ENCODE measurements at places on chromosomes 5 and 9. TPM values are rescaled to one million over a fixed set of nuclear protein-coding genes. Genes with fewer than 3 reads are reported as not detected.

Gene SOX30
- total RNA-seq, result not detected

Gene OR1L8
- total RNA-seq, result not detected

- no peak overlapping the region for H3K4me3 ChIP-seq
- no peaks in the 10 kb centered on the region for H3K27me3 ChIP-seq
Measured at GRCh38 chr5:9361835-9362234, 184.0 kb downstream of the SEMA5A start.

- no peak for DNase-seq
- H3K36me3 ChIP-seq, result no peaks in the 10 kb centered on the region
- no peaks in the 10 kb centered on the region for H3K4me1 ChIP-seq
- no peak overlapping the region for H3K4me3 ChIP-seq
- no peak overlapping the region for H3K27ac ChIP-seq
Measured at GRCh38 chr9:75616841-75617566, 273.5 kb upstream of the PCSK5 start.

GRCh38 chr9:72486594-72486955 is 34.8 kb upstream of the TMC1 start:
- DNase-seq, result no peak
- no peaks in the 10 kb centered on the region for H3K36me3 ChIP-seq
- no peak overlapping the region for H3K27ac ChIP-seq
- H3K4me1 ChIP-seq, result no peaks in the 10 kb centered on the region

Gene LHX6
- total RNA-seq, result 1.7 TPM

DNA sequence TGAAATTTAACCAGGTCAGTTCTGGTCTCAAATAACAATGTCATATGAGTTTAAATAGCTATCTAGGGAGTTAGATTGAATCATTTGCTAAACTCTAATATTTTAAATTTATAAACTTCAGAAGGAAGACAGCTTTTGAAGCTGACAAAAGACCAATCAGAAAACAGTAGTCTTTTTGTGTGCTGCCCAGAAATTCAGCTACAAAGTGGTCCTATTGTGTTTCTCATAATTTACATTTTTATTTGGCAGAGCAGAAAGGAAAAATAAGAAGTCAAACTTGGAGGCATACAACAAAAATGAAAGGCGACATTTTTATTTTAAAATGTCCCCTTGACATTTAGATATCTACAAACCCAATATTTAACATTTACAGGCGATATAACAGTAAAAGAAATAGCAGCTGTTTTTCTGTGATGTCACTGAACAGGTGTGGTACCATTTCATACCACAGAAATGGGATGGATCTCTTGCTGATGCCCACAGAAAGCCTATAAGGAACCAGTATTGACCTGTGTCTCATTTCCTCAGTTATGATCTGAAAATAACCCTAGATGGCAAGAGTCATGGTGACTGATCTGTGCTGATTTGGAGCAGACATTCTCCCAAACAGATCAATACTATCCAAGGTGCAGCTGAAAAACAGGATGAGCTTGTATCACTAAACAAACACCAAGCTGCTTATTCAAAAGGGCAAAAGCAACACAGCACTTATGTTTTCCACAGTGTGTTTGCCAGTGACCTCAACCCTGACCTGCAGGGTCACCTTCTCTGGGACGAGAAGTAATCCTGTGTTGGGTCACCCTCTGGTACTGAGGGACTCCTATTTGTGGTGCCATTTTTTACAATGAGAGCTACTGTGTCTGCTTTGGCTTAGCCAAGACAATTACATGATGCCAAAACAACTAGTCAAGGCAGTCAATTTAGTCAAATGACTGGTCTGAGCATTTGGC is 3.6 kb upstream of the FST start:
- H3K36me3 ChIP-seq, result no peaks in the 10 kb centered on the region
- H3K4me3 ChIP-seq, result no peak overlapping the region
- no peak for DNase-seq
- H3K27me3 ChIP-seq, result no peaks in the 10 kb centered on the region
- no peak overlapping the region for H3K27ac ChIP-seq

DNA sequence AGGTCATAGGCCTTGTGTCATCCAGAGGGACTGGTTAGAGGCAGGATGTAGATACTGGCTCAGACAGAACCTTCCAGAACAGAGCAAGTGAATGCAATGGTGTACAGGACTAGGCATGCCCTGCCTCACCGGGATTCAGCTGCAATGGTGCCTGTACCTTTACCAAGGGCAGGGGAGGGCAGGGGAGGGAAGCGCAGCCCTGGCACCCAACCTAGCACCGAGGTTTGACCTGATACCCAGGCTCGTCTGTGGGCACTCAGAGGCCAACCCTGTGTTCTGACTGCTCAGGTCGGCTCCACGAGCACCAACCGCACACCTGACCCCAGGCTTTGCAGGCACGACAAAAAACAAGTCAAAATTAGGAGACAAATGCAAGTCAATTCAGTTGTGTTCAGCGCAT is 47.3 kb upstream of the GFPT2 start:
- H3K27ac ChIP-seq, result no peak overlapping the region

Gene DOLK
- total RNA-seq, result 6.4 TPM

DNA sequence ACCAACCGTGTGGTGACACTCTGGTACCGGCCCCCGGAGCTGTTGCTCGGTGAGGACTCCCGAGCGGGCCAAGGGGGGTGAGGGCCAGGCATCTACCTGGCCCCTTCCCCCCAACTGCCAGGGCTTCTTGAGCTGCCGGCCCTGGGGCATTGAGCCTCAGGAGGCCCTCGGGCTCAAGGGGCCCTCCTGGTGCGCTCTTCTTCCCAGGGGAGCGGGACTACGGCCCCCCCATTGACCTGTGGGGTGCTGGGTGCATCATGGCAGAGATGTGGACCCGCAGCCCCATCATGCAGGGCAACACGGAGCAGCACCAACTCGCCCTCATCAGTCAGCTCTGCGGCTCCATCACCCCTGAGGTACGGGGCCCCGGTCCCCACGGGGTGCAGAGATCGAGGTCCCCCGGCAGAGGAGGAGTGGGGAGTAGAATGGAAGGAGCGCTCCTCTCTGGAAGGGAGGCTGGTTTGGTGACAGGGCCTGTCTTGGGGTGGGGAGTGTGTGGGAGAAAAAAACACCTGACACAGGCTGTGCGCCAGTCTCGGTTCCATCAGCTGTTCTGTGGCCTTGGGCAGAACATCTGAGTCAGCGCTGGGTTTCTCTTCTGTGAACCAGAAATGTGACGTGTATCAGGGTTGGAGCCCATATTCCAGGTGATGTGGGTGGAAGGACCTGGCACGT is 2.6 kb downstream of the CDK9 start:
- peaks cover 56% of the 10 kb centered on the region for H3K36me3 ChIP-seq
- DNase-seq, result no peak
- H3K4me3 ChIP-seq, result no peak overlapping the region
- peaks cover 22% of the 10 kb centered on the region for H3K4me1 ChIP-seq
- no peaks in the 10 kb centered on the region for H3K27me3 ChIP-seq

Gene DBH
- not detected for total RNA-seq

DNA sequence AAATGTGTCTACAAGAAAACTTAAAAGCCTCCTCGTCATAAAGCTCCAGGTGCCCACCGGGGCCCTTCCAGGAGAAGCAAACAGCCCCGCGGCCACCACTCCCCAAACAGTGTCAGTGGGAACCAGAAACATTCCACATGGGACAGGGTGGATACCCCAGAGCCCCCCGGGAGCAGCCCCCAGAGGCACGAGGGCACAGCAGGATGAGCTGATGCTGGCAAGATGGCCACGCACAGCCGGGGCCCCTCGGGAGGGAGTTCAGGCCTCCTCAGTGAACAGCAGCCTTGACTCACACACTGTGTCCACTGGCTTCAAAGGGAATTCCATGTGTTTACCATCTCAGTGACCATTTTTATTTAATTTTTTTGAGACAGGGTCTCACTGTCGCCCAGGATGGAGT is 10.5 kb downstream of the EXD3 start:
- no peak overlapping the region for H3K4me3 ChIP-seq
- H3K4me1 ChIP-seq, result peaks cover 50% of the 10 kb centered on the region
- H3K27me3 ChIP-seq, result peaks cover 8% of the 10 kb centered on the region

Gene TEX48
- total RNA-seq, result not detected

DNA sequence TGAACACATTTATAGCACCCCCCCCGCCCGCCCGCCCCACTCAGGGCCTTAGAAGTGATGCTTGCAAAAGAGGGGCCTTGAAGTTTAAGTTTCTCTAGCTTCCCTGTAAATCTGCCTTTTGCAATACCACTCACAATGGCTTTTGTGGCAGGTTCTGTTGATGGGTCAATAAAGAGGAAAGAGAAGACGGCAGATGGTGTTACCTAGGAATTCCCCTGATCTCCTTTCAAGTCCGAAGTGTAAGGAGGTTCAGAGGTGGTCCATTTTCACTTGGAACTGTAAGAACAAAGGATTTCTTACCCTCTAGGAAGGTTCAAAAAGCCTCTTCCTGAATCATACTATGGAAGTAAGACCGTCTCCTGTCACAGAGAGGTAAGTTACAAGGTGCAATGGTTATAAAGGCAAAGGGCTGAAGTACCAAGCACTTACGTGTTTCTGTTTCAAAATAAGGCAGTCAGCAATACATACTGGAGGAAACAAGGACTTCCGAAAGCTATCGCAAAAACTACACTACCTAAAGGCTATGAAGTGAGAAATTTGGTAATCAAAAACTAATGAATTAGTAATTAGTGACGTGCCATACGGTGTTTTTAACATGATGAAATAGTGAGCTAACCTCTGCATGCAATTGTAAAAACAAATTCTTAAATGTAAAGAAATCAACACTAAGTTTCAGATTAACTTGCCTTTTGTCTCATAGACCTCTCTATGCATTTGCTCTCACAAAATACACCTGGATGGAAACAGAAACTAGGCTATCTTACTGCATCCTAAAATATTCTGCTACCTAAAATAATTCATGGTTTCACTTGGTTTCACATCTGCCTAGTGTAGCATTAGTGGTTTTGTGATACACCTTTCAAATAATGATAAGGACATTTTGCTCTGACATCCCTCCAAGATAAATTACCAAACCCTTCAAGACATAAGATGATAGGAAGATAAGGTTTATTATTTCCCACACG is 589.4 kb upstream of the FAM174A start:
- no peak overlapping the region for H3K4me3 ChIP-seq
- no peaks in the 10 kb centered on the region for H3K27me3 ChIP-seq
- H3K4me1 ChIP-seq, result no peaks in the 10 kb centered on the region
- H3K36me3 ChIP-seq, result no peaks in the 10 kb centered on the region
- no peak for DNase-seq
- H3K27ac ChIP-seq, result no peak overlapping the region

- no peaks in the 10 kb centered on the region for H3K36me3 ChIP-seq
- DNase-seq, result peak; percentile 60
- H3K27ac ChIP-seq, result no peak overlapping the region
- no peaks in the 10 kb centered on the region for H3K4me1 ChIP-seq
Measured at GRCh38 chr5:129664336-129664937, 83.5 kb upstream of the MINAR2 start.

Gene QRFP
- total RNA-seq, result not detected

- no peak for DNase-seq
- H3K4me1 ChIP-seq, result no peaks in the 10 kb centered on the region
- H3K36me3 ChIP-seq, result no peaks in the 10 kb centered on the region
- no peak overlapping the region for H3K27ac ChIP-seq
- no peaks in the 10 kb centered on the region for H3K27me3 ChIP-seq
Measured at GRCh38 chr9:86626802-86627201, 272.6 kb upstream of the TUT7 start.

GRCh38 chr9:73583576-73583975 is 431.9 kb downstream of the ANXA1 start:
- DNase-seq, result no peak
- H3K4me1 ChIP-seq, result no peaks in the 10 kb centered on the region
- H3K27ac ChIP-seq, result no peak overlapping the region
- H3K36me3 ChIP-seq, result no peaks in the 10 kb centered on the region
- no peaks in the 10 kb centered on the region for H3K27me3 ChIP-seq
- H3K4me3 ChIP-seq, result no peak overlapping the region

GRCh38 chr9:98790842-98791607 is 5.3 kb downstream of the ANKS6 start:
- peak; percentile 94 for DNase-seq
- peaks cover 56% of the 10 kb centered on the region for H3K4me1 ChIP-seq

- no peaks in the 10 kb centered on the region for H3K36me3 ChIP-seq
- H3K4me1 ChIP-seq, result no peaks in the 10 kb centered on the region
- H3K4me3 ChIP-seq, result no peak overlapping the region
- no peaks in the 10 kb centered on the region for H3K27me3 ChIP-seq
- DNase-seq, result no peak
Measured at GRCh38 chr9:13023498-13023897, 248.7 kb downstream of the LURAP1L start.

Gene PTGES
- 2.9 TPM for total RNA-seq

Gene CMYA5
- total RNA-seq, result 6.4 TPM

DNA sequence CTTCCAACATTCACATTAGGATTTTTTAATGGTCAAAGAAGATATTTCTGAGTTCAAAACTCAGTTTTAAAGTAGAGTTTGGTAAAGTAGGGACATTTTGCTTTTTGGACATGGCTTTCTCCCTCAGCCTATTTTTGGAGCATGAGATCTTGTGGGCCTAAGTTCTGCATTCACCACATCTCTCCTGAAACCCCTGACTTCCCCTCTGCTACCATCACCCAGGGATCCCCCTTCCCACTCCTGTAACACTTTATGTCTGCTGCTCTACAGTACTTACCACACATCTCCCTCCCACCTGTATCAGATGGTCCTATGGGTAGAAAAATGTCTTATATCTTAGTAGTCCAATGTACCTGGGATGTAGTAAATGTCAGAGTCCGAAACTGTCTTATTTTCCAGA is 48.2 kb upstream of the JAK2 start:
- no peak for DNase-seq
- no peaks in the 10 kb centered on the region for H3K36me3 ChIP-seq
- no peak overlapping the region for H3K4me3 ChIP-seq
- H3K4me1 ChIP-seq, result peaks cover 14% of the 10 kb centered on the region
- H3K27ac ChIP-seq, result peak overlapping the region; percentile 78
- H3K27me3 ChIP-seq, result no peaks in the 10 kb centered on the region

DNA sequence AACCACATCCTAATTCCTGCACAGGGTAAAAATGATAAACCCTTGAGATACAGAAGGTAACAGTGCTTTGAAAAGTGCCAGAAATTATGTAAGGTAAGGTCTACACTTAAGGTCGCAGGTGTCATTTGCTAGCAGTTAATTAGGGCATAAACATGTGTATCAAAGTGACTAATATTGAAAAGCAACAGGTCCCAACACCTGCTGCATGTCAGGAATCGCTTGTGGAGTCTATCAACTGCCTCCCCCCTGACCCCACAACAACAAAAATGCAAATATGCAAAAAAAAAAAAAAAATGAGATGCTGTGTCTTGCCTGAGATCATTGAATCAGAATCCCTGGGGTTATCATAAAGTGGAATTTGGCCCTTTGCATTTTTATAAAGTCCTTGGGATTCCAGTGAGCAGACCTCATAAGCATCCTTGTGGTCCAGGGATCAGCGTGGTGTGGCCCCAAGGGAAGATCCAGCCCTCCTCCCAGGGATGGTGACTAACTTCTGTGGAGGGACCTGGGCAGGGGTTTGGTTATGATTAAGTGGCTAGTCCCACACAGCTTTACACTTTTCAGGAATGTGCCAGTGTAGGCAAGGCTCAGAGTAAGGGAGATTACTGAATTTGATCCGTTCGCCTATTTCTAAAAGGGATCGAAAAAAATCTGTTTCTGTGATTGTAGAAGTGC is 92.5 kb upstream of the TNFSF8 start:
- no peaks in the 10 kb centered on the region for H3K27me3 ChIP-seq
- H3K4me1 ChIP-seq, result no peaks in the 10 kb centered on the region
- H3K27ac ChIP-seq, result no peak overlapping the region
- DNase-seq, result no peak
